ENCODE measurements at places on chromosomes 5 and 9.

DNA sequence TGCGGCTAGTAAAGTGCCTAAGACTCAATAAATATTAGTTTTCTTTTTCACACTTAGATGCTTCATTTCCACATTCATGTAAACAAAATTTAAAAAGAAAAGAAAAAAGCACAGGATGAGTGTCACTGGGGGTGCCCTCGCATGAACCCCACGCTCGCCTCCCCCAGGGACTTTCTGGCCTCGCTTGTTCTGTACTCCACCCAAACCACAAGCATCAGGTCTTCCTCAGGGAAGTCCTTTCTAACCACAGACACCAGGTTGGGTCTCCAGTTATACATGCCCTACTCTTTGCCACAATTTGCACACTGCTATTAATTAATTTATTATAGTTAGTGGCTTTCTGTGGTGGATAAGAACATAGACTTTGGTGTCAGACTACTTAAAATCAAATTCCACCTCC lies 92.4 kb downstream of the RORB start:
- DNase-seq, result no peak

- DNase-seq, result no peak
Measured at GRCh38 chr9:35606138-35606504, 1.1 kb downstream of the TESK1 start.

GRCh38 chr5:140348104-140348503 lies 1.7 kb upstream of the HBEGF start:
- DNase-seq, result no peak

GRCh38 chr5:35777358-35778087 lies 79.2 kb upstream of the IL7R start:
- DNase-seq, result no peak

- DNase-seq, result peak; percentile 8
Measured at GRCh38 chr9:73270967-73271721, 119.5 kb downstream of the ANXA1 start.

GRCh38 chr5:167671176-167671575 lies 620.3 kb upstream of the WWC1 start:
- DNase-seq, result no peak

DNA sequence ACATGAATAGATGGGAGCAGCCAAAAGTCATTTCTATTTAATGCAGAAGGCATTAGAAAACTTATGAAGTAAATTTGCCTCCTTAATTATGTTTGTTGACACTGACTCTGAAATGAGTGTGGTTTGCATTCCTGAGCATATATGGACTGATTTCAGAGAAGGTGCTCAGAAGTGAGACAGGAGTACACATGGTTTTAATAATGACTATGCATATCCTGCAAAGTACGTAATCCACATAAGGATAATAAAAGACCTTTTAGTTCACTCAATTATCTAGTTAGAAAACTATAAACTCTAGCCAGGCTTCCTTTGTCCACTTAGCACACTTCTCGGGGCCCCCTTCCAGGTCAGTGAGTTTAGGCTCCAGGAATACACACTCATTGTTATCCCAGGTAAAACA lies 75.7 kb upstream of the SNX2 start:
- DNase-seq, result no peak

All from GF-D8 (cell line).